Spleen (tissue), 13 donors: ENCODE measurements at places on chromosomes 3 and 15. TPM values are rescaled to one million over a fixed set of nuclear protein-coding genes. Genes with fewer than 3 reads are reported as not detected.

GRCh38 chr3:87625876-87626275 is 349.5 kb upstream of the POU1F1 start:
- no peak for DNase-seq

- DNase-seq = peak; percentile 91
These were observed 24.9 kb upstream of the GATM start for GRCh38 chr15:45402955-45403877.

- no peak for DNase-seq
These were observed 1064.9 kb downstream of the FHIT start for GRCh38 chr3:60186359-60186758.

- DNase-seq = no peak
These were observed 7.5 kb downstream of the PLIN1 start for GRCh38 chr15:89671687-89672086.

GRCh38 chr3:146626403-146627122 is 21.4 kb upstream of the PLSCR5 start:
- no peak for DNase-seq

GRCh38 chr3:136818191-136818768 is 646 bp upstream of the SLC35G2 start:
- no peak for DNase-seq

DNA sequence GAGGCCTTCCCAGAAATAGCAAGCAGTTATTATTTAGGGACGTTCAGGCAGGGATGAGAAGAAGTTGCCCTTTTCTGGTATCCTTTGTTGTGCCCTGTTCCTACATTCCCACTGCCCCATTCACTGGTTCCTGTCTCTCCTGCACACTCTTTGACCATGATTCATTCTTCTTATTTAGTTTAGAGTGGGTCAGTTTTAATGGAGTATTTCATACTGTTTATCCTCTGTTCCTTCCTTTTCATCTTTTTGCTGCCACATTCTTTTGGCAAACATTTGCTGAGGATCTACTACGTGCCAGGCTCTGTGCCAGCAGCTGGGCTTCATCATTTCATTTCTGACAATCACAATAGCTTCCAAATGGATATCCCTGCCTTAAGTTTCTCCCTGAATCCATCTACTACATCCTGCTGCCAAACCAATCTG is 11.8 kb upstream of the EID1 start:
- DNase-seq = no peak

DNA sequence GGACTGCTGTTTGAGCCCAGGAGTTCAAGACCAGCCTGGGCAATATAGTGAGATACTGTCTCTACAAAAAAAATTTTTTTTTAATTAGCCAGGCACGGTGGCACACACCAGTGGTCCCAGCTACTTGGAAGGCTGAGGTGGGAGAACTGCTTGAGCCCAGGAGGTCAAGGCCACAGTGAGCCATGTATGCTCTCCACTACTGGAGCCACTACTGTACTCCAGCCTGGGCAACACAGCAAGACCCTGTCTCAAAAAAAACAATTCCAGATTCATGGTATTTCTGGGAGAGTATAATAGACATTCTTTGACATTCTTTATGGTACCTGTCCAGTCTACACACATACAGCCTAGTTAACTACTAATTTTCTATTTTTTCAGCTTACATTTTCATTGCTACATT is 70.1 kb downstream of the GSK3B start:
- no peak for DNase-seq

DNA sequence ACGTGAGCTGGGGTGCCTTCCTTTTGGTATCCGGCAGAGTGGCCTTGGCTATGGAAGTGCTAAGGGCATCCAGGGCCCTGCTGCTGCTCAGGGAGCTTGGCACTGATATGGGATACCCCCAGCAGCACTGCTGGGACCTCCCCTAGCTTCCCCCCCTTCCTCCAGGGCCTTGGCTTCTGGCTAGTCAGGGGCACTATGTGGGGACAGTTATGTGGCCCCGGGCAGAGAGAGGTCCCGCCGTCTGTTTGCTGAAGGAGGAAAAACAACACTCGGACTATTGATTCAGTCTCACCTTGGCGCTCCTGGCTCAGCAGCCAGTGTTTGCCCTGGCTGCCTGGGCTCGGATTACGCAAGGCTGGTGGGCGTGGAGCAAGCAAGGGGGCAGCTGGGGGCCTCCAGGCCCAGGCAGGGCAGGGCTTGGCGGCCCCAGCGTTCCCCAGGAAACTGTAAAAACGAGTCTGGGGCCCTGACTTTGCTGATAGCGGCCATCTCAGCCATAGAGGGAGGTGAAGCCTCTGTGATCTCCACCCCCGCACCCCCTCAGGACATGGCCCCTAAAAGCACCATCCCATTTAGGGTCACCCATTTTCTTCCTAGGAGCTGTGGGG is 5.7 kb downstream of the FURIN start:
- peak; percentile 79 for DNase-seq

DNA sequence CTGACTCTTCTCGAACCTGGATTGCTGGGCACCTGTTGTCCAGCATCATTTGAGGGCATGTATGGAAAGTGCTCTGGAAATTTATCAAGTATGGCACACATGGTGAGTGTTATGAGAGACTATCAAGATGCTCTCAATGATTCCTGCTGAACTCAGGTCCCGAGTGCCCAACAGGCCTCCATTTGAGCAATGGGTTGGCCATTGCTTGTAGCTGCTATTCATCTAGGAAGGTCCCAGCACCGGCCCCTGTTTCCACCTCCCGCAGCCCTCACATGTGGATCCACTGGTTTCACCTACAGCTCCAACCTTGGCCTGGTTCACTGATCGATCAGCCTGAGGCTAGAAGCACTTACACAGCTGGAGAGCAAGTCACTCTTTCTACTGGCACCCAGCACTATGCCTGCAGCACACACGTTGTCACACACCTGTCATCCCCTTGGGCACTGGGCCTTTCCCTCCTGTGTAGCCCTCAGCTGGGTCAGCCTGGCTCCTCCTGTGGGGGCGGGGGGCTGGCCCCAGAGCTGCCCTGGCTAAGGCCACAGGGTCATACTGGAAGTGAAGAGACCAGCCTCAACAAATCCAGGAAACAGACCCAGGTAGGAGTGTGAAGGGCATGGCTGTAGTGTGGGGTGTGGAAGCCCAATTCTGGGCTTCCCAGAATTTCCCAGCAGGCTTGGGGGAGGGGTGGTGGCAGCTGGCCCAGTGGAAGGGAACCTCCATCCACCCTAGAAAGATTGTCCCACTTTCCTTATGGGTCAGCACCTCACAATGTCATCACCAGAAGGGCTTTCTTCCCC is 41.7 kb upstream of the SMAD3 start:
- no peak for DNase-seq

DNA sequence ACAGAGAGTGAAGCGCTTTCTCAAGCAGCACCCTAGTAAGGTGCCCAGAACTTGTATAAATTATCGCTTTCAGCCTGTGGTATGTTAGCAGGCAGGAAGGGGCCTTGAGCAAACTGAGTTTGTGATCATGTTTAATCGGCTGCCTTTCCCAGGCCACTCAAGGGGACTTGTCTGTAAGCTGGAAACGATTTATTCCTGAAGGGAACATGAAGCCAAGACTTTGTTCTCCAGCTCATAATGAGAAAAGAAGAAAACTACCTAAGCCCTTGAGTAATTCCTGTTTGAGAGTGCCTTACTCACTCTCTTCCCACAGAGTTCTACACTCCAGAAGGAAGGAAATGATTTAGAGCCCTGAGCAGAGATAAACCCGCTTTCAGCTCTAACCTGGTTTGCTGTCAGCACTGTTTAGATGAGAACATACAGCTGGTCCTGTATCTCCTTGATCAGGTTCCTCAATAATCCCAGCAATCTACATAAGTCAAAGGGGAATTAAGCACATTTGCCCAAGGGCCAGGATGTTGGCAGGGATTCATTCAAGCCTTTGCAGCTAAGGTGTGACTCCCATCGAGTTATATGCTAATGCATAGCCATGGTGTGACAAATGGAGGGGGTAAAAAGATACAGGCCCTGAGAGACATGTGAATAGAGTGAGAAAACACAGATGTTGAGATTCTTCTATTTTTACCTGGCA is 187.7 kb upstream of the SLC24A5 start:
- DNase-seq = no peak

DNA sequence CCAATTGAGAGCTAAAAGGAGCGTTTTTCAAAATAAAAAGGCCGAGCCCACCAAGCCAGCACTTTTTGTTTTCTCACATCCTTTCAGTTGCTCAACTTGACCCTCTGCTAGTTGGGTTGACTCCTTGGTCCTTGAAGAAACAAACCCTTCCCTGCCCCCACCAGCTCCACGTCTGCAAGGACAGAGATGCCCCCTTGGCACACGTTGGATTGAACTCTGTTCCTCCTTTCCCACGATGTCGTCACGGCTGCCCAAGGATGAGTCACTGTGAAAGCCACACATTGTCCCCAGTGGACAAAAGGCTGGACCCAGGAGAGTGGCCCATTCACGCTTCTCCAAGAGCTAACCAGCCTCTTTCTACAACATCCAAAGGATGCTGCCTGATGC is 43.0 kb upstream of the SPATA12 start:
- DNase-seq = no peak

DNA sequence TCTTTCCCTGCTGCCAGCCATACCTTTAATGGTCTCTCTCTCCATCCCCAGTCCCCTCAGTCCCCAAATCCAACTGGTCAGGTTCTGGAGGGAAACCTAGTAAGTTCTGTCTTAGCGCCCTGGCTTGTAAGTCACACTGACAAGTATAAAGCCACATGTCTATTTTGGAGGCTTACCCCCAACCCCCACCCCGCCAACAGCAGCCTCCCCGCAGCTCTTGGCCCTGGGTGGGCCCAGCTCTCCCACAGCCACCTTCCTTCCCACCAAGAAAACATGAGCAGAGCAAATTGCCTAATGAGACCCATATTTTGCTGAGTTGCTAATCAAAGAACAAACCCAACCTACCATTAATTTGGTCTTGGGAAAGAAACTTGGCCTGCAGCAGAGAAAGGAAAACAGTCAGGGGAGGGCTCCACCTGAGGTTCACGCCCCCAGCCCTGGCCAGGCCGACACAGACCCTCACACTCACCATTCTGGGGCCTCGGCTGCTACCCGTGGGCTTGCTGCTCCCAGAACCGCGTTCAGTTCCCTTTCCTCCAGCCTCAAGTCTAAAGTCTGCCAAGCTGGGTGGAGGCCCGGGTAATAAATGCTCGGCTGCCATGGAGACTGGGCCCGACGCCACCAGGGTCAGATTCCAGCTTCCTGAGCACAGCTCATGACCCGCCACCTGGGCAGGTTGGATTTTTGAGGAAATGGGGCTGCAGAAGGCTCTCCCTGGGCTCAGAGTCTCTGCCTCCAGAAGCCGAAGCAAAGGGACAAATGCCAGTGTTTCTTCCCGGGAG is at the start of gene CALML4:
CALML4 (minus strand) TSS at position 557 of the 782 bp plus-strand sequence; CDS start at position 472, 85 bp downstream.
- no peak for DNase-seq

GRCh38 chr3:123799544-123800361 is 84.4 kb downstream of the MYLK start:
- DNase-seq = no peak

DNA sequence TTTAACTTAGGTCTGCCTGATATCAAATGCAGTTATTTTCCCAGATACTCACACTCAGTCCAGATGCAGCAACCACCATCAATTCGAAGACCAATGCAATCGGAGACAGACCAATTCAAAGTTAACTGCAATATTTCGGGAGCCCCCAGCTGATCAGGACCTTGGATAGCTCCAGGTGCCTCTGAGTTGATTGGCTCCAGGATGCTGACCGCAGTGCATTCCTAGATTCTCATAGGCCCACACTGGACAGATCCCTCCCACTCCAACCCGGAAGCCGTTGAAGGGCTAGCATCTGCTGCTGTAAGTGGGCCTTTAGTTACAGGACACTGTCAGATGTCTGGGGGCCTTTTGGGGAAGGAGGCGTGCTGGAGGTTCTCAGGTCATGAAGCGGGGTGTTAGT is 89.5 kb upstream of the ATP2B2 start:
- DNase-seq = no peak

GRCh38 chr3:188421836-188422540 is 268.0 kb downstream of the LPP start:
- DNase-seq = peak; percentile 62

DNA sequence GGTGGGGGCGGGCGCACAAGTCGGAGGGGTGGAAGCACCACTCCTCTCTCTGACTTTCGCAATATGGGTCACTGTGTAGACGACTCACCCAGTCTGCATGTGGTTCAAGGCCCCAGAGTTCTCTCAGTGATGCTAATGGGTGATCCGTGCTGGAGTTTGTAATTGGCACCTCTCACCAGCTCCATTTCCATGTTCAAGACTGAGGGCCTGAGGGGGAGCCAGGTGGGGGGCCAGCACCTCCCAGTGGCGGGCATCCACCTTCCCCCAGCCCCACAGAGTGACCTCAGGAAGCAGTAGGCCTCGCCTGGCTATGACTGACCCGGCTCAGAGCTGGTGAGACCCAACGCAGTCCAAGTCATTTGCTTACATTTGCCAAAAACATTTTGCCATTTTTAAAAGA is 230.0 kb upstream of the ST8SIA2 start:
- DNase-seq = no peak

Gene PRICKLE2
- 11.4 TPM for total RNA-seq

Gene SPESP1
- 2.3 TPM for total RNA-seq

Gene CAMKV
- not detected for total RNA-seq

Gene TF
- 4.4 TPM for total RNA-seq

Gene GCNT3
- total RNA-seq = not detected

Gene PEX5L
- total RNA-seq = not detected

Gene NOX5
- total RNA-seq = 13.7 TPM
